Astrocyte (in vitro differentiated cells and primary cell): ENCODE measurements at places on chromosomes 1 and 21.

DNA sequence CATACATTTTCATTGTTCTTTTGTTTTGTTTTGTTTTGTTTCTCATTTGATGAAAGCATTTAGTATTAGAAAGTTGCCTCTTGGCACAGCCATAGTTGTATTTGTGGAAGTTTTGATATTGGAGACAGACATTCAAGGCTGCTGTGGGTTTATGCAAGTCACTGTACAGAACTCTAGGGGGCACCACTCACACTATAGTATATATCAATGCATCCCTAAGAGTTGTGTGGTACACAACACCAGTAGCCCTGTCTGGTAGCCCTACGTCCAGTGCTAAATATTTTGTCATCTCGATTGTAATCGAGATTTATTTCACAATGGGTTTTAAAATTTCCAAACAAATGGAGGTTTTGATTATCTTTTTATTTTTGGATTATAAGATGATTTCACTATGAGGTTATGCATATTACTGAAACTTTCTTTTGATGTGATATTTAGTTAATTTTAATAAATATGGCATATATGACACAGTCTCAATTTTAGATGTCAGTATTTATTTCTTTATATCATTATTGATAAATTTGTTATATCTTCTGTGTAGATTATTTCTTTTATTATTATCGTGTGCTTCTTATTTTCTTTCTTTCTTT is 112.2 kb downstream of the NR5A2 start:
- no peak overlapping the region for H3K4me3 ChIP-seq
- DNase-seq = peak; percentile 38
- no peaks in the 10 kb centered on the region for H3K27me3 ChIP-seq
- H3K36me3 ChIP-seq = no peaks in the 10 kb centered on the region
- H3K27ac ChIP-seq = no peak overlapping the region

- peak; percentile 82 for DNase-seq
- no peaks in the 10 kb centered on the region for H3K27me3 ChIP-seq
- peak overlapping the region; percentile 39 for H3K27ac ChIP-seq
- peaks cover 2% of the 10 kb centered on the region for H3K36me3 ChIP-seq
- peaks cover 38% of the 10 kb centered on the region for H3K4me1 ChIP-seq
Measured at GRCh38 chr1:206472454-206472853, 2.2 kb downstream of the IKBKE start.

- H3K4me1 ChIP-seq = peaks cover 8% of the 10 kb centered on the region
- H3K27me3 ChIP-seq = no peaks in the 10 kb centered on the region
- no peak overlapping the region for H3K27ac ChIP-seq
Measured at GRCh38 chr1:53025769-53026112, 36.3 kb upstream of the PODN start.

- H3K27ac ChIP-seq = no peak overlapping the region
- H3K27me3 ChIP-seq = no peaks in the 10 kb centered on the region
- DNase-seq = no peak
- H3K4me1 ChIP-seq = peaks cover 29% of the 10 kb centered on the region
Measured at GRCh38 chr21:37461479-37461878, 94.9 kb downstream of the DYRK1A start.

DNA sequence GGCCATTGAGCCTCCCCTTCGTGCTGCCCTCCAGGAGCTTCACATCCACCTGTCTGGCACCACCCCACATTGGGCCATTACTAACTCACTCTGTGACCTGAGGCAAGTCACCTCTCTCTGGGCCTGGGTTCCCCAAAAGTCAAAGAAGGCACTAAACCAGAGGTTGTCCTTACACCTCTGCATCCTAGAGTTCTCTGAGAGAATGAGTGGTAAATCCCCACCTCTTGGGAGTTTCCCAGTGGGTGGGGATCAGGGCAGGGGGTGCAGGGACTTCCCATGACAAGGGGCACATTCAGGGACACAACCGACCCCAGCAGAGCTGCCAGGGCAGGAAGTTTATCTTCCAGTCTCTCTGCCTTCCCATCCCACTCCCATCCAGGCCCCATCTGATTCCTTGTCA is 99.7 kb downstream of the EPHB2 start:
- H3K4me1 ChIP-seq = peaks cover 16% of the 10 kb centered on the region
- no peak overlapping the region for H3K4me3 ChIP-seq
- no peak for DNase-seq
- H3K27ac ChIP-seq = no peak overlapping the region

DNA sequence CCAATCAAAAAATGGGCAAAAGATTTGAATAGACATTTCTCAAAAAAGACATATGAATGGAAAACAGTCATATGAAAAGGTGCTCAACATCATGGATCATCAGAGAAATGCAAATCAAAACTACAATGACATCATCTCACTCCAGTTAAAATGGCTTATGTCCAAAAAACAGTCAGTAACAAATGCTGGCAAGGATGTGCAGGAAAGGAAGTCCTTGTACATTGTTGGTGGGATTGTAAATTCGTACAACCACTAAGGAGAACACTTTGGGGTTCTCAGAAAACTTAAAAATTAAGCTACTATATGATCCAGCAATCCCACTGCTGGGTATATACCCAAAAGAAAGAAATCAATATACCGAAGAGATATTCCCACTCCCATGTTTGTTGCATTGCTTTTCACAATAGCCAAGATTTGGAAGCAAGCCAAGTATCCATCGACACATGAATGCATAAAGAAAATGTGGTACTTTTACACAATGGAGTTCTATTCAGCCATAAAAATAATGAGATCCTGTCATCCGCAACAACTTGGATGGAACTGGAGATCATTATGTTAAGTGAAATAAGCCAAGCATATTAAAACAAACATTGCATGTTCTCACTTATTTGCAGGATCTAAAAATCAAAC is 17.9 kb downstream of the GBP5 start:
- no peaks in the 10 kb centered on the region for H3K36me3 ChIP-seq
- H3K4me3 ChIP-seq = no peak overlapping the region
- no peak overlapping the region for H3K27ac ChIP-seq
- no peaks in the 10 kb centered on the region for H3K27me3 ChIP-seq
- DNase-seq = no peak

DNA sequence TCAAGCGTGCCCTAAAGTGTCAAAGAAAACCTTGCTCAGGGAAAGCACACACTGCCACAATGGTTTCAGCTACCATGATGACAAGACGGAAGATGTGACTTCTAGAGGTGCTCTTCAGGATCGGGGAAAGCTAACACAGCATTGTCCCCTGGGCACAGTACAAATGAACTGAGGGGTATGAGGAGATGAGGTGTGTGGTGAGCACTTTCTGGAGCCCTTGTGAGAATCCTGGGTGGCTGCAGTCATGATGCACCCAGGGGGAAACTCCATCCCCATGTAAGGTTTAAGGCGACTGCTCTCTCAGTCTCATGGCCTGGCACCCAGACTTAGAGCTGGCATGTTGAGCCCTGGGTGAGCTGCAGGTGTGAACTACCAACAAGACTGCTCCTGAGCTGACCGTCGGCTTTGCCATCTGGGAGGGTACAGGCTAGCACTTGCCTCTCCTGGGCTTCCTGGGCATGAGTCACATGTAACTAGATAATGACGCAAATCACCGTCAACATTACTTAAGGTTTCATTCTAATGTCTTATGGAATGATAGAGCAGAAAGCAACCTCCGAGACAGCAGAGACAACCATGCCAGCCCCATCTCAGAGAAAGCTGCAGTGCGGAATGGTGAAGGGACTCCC is 144.6 kb downstream of the CLIC6 start:
- H3K4me3 ChIP-seq = no peak overlapping the region
- H3K4me1 ChIP-seq = peaks cover 59% of the 10 kb centered on the region
- peaks cover 51% of the 10 kb centered on the region for H3K36me3 ChIP-seq
- H3K27ac ChIP-seq = peak overlapping the region; percentile 92
- DNase-seq = peak; percentile 83
- H3K27me3 ChIP-seq = no peaks in the 10 kb centered on the region

- no peaks in the 10 kb centered on the region for H3K4me1 ChIP-seq
- no peaks in the 10 kb centered on the region for H3K27me3 ChIP-seq
- DNase-seq = no peak
- H3K27ac ChIP-seq = no peak overlapping the region
- H3K4me3 ChIP-seq = no peak overlapping the region
- peaks cover 74% of the 10 kb centered on the region for H3K36me3 ChIP-seq
Measured at GRCh38 chr1:202745323-202745888, 35.2 kb upstream of the SYT2 start.

DNA sequence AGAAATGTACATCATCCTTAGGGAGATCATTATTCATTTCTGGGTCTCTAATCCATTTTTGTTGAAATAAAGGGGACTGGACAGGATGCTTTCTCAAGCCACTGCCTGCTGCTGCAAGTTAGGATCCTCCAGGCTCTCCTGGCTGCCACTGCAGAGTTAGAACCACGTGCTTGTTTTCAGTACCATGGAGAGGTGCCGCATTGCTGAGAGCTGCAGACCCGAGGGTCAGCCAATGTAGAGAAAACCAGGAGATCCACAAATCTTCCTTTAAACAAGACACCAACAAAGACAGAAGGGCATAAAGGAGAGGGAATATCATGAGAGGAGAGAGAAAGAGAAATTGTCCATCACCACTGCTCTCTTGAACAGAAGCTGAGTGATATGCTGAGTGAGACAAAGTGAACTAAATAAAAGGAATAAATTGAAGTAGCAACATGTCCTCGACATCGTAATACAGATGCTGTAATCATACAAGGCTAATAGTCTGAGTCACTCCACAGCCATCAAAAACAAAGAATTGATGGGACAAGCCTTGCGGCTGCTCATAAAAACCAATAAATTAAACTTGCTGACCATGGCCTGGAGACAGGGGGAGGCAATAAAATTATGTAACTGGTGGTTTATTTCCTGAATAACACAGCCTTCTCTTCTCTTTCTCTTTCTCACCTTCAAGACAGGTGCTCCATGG is 255.7 kb downstream of the OMA1 start:
- H3K4me1 ChIP-seq = no peaks in the 10 kb centered on the region
- no peak overlapping the region for H3K4me3 ChIP-seq
- H3K36me3 ChIP-seq = no peaks in the 10 kb centered on the region
- no peak overlapping the region for H3K27ac ChIP-seq

- peak; percentile 38 for DNase-seq
- no peaks in the 10 kb centered on the region for H3K36me3 ChIP-seq
- H3K4me1 ChIP-seq = peaks cover 9% of the 10 kb centered on the region
- peak overlapping the region; percentile 85 for H3K27ac ChIP-seq
Measured at GRCh38 chr1:94247138-94248094, 10.0 kb upstream of the ARHGAP29 start.

DNA sequence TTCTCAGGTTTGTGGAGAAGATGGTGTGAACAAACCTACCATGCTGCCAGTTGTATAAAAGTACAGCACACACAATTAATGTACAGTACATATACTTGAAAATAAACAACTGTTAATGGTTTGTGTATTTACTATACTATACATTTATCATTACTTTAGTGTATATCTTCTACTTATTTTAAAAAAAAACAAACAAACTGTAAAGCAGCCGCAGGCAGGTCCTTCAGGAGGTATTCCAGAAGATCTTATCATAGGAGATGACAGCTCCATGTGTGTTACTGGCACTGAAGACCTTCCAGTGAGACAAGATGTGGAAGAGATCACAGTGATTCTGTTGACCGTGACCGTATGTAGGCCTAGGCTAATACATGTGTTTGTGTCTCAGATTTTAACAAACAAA is 155.7 kb downstream of the COP1 start:
- H3K4me1 ChIP-seq = no peaks in the 10 kb centered on the region
- H3K27me3 ChIP-seq = no peaks in the 10 kb centered on the region
- H3K36me3 ChIP-seq = no peaks in the 10 kb centered on the region
- no peak overlapping the region for H3K4me3 ChIP-seq
- no peak overlapping the region for H3K27ac ChIP-seq

DNA sequence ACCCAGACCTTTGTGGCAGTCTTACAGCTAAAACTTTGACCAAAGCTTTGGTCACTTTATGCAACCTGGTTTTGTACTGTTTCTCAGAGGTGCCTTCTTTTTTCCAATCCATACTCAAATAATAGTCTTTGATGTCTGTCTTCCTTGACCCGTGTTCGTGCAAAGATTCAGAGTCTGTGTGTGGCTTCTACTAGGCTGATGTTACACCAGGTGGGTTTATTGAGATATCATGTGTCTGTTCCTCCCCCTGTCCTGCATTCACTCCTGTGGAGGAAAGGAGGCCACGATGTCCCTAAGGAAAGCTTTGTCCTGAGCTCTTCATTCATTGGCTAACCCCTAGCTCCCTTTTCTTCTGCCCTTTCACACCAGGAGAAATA is 15.0 kb upstream of the IKBKE start:
- DNase-seq = no peak
- H3K27ac ChIP-seq = no peak overlapping the region
- H3K36me3 ChIP-seq = peaks cover 32% of the 10 kb centered on the region
- H3K27me3 ChIP-seq = no peaks in the 10 kb centered on the region
- H3K4me1 ChIP-seq = peaks cover 7% of the 10 kb centered on the region

DNA sequence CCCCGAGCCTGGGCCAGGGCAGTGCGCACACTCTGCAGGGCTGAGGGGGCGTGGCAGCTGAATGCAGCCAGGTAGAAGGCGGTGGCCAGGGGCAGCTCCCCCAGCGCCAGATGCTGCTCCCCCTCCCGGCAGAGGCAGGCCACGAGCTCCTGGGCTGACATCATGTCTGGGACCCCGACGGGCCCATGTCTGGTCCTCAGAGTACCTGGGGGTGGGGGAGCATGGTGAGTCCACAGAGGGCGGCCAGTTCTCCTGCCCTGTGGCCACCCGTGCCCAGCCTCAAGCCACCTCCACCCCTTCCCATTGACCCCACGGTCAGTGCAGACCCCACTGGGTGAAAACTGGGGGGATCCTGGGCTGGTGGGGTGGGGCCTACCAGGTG is 838 bp downstream of the TTC34 start:
- no peak for DNase-seq
- no peaks in the 10 kb centered on the region for H3K36me3 ChIP-seq
- no peaks in the 10 kb centered on the region for H3K27me3 ChIP-seq
- no peaks in the 10 kb centered on the region for H3K4me1 ChIP-seq

DNA sequence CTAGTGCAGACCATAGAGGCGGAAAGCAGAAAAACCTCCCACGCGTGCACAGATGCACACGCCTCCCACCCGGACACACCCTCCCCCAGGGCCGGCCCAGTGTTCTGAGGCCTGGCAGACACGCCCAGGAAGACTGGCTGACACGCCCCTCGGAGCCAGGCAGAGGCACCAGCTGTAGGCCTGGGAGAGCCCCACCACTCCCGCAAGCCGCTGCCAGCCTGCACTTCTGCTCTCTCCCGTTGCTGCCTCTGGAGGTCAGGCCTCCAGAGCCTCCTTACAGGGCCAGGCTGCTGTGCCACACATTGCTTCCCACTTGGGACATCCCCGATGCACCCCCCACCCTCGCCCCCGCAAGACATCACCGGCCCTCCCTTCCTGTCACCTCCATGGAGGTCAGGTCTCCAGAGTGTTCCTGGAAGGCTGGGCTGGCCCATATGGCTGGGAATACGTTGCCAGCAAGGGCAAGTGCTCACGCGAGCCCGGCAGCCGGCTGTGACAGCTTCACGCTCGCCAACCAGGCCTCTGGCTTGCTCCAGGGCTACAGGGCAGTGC is 40.4 kb downstream of the CASZ1 start:
- no peak for DNase-seq
- peaks cover 2% of the 10 kb centered on the region for H3K27me3 ChIP-seq
- no peak overlapping the region for H3K4me3 ChIP-seq
- H3K36me3 ChIP-seq = no peaks in the 10 kb centered on the region
- H3K4me1 ChIP-seq = no peaks in the 10 kb centered on the region
- no peak overlapping the region for H3K27ac ChIP-seq

GRCh38 chr1:51491166-51491981 is 27.7 kb downstream of the EPS15 start:
- DNase-seq = no peak
- H3K4me1 ChIP-seq = no peaks in the 10 kb centered on the region
- H3K4me3 ChIP-seq = no peak overlapping the region
- H3K27me3 ChIP-seq = no peaks in the 10 kb centered on the region
- no peak overlapping the region for H3K27ac ChIP-seq

GRCh38 chr1:156344409-156344808 is 6.1 kb downstream of the TSACC start:
- H3K36me3 ChIP-seq = no peaks in the 10 kb centered on the region
- H3K4me3 ChIP-seq = no peak overlapping the region
- H3K27ac ChIP-seq = no peak overlapping the region
- peaks cover 8% of the 10 kb centered on the region for H3K4me1 ChIP-seq
- H3K27me3 ChIP-seq = peaks cover 6% of the 10 kb centered on the region
- DNase-seq = no peak
